ENCODE measurements at places on chromosomes 5 and 9. TPM values are rescaled to one million over a fixed set of nuclear protein-coding genes. Genes with fewer than 3 reads are reported as not detected.

Gene TSLP
- total RNA-seq = not detected

Gene GPR151
- not detected for total RNA-seq

Gene SLC22A4
- 4.0 TPM for total RNA-seq

Gene PGM5
- total RNA-seq = 61.8 TPM

Gene ADAMTS13
- 5.1 TPM for total RNA-seq

Gene SPEF2
- total RNA-seq = 31.1 TPM

Gene MZB1
- total RNA-seq = not detected

Gene ALDH1B1
- 13.5 TPM for total RNA-seq

Gene ISL1
- 29.4 TPM for total RNA-seq

Gene F2RL2
- total RNA-seq = 4.0 TPM

Gene PCDHGB1
- 10.9 TPM for total RNA-seq

Gene IFNA2
- not detected for total RNA-seq

Gene PCDHB14
- 13.5 TPM for total RNA-seq

Gene TTC39B
- 17.4 TPM for total RNA-seq

Gene PCDHGA1
- total RNA-seq = 1.8 TPM

Gene SLC4A9
- total RNA-seq = not detected

Gene IL5
- not detected for total RNA-seq

Gene NRARP
- 23.3 TPM for total RNA-seq

Gene SHC3
- 4.4 TPM for total RNA-seq

Gene WNT8A
- not detected for total RNA-seq

Gene MYMK
- total RNA-seq = 2.1 TPM

Gene ZDHHC11B
- 2.6 TPM for total RNA-seq

Gene SHOC1
- not detected for total RNA-seq

Gene C1QTNF2
- total RNA-seq = 16.9 TPM

Gene BTNL8
- total RNA-seq = not detected

Gene AFAP1L1
- total RNA-seq = 21.0 TPM

Gene SUSD3
- total RNA-seq = 2.4 TPM

Gene SPAAR
- 0.33 TPM for total RNA-seq

Gene DIAPH1
- 28.9 TPM for total RNA-seq

Gene GGTA1
- total RNA-seq = 3.5 TPM

Gene TRPM6
- total RNA-seq = 0.44 TPM

Gene FCN1
- 4.9 TPM for total RNA-seq

Gene FBP2
- 1.0 TPM for total RNA-seq

Gene MARVELD2
- 4.1 TPM for total RNA-seq

Gene PCDHGB7
- total RNA-seq = 26.6 TPM

Gene GLRA1
- 1.4 TPM for total RNA-seq

Gene IFNK
- total RNA-seq = not detected

Gene INSL4
- total RNA-seq = not detected

Gene LHX2
- total RNA-seq = 47.3 TPM

Gene ORM2
- not detected for total RNA-seq

Gene LCN6
- not detected for total RNA-seq

Gene PTGDS
- total RNA-seq = 230 TPM

Gene IFNB1
- not detected for total RNA-seq

Gene IL13
- total RNA-seq = not detected

Gene HAPLN1
- total RNA-seq = 4.8 TPM

Gene ABO
- 2.0 TPM for total RNA-seq

Gene RIC1
- 54.0 TPM for total RNA-seq

Gene GCNT4
- 0.71 TPM for total RNA-seq

Gene ANKRD34B
- total RNA-seq = not detected

Gene PCDHB9
- total RNA-seq = 5.9 TPM

Gene KDM3B
- 127 TPM for total RNA-seq
